Stimulated activated CD4-positive, alpha-beta T cell treated with anti-CD3 and anti-CD28 coated beads, TNF-alpha, amount 100 ng/mL, for 24 hours (primary cell): ENCODE measurements at places on chromosomes 3 and 15.

DNA sequence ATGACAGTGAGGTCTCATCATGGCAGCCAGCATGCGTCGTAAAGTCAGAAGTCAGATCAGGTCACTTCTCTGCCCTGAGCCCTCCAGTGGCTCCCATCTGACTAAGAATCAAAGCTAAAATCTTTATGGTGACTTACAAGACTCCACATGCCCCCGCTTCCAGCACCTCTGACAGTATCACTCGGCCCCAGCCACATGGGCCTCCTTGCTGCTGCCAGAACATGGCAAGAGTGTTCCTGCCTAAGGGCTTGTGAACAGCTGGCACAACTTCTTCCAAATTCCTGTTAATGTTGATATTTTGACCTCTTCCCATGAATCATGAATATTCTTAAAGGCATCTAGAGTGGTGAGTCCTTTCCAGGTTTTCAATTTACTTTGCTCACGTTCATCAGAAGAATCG lies 20.5 kb downstream of the POLR2M start:
- no peak for DNase-seq

DNA sequence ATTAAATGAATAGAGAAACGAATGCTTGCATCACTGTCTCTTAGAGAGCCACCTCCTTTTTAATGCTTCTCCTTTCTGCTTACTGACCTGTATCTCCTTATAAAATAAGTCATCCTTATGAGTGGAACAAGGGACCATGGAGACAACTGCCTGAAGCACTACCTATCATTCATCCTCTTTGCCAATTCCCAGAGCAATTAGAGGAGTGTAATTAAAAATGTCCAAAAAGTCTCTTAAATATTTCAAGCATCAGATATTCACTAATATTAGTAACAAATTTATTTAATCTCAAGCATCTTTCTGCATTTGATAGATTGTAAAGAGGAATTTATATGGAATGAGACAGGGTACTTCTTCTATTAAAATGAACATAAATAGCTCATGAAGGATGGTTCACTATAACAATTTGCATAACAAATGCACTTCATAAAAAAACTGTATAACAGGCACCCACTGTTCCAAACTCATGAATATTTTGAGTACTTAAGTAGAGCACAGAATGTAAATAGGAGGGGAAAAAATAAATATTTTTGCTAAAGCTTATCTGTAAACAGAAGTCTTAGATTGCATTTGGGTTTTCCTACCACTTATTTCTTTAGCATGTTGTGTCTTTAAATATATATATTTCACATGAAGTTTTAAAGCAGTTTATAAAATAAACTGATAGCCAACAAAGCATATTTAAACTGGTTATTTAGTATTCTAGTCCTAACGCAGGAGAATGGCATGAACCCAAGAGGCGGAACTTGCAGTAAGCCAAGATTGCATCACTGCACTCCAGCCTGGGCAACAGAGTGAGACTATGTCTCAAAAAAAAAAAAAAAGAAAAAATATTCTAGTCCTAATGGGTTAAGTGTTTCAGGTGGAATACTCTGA lies 269.3 kb downstream of the TBL1XR1 start:
- no peak for DNase-seq

- DNase-seq: no peak
Measured at GRCh38 chr3:170765419-170766078, 104.4 kb downstream of the RPL22L1 start.

- no peak for DNase-seq
Measured at GRCh38 chr15:72220687-72221086, 10.3 kb downstream of the PKM start.
